Calu3 (cell line): ENCODE measurements at places on chromosomes 2 and 18. TPM values are rescaled to one million over a fixed set of nuclear protein-coding genes. Genes with fewer than 3 reads are reported as not detected.

The CD8B2 gene
- total RNA-seq, result not detected in 2 replicates

GRCh38 chr2:36807223-36807886 lies 110.8 kb downstream of the VIT start:
- H3K4me3 ChIP-seq, result no peak overlapping the region
- H3K27ac ChIP-seq, result no peak overlapping the region
- H3K4me1 ChIP-seq, result no peaks in the 10 kb centered on the region
- DNase-seq, result no peak
- peaks cover 26% of the 10 kb centered on the region for H3K27me3 ChIP-seq
- no peaks in the 10 kb centered on the region for H3K36me3 ChIP-seq

The SCN2A gene
- 0.07 and 0.19 TPM in 2 replicates for total RNA-seq

DNA sequence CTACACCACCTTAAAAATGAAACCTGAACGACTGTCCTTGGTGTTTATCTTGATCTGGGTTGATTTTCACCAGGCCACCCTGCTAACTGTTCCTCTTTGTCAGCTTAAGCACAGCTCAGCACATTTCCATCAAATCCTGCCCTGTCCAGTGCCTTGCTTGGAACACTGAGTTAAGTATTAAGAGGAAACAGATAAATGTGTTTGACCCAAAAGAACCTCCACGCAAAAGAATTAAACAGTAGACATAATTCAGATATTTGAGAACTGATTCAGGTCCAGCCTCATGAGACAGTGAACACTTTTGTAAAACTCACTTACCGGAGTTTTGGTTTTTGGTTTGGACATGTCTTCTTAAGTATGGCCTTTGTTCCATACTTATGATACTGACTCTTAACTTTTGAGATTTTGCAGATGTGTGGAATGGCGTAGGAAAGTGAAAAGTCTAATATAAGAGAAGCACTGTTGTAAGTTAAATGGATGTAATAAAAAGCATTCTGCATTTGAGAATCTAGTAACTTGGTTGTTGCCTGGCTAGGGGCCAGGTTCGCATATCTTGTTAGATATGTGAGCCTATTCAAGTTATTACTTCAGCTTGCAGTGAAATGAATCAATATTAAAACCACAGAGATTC lies 88.9 kb upstream of the SERPINE2 start:
- peaks cover 19% of the 10 kb centered on the region for H3K27me3 ChIP-seq
- H3K4me3 ChIP-seq, result no peak overlapping the region
- H3K36me3 ChIP-seq, result no peaks in the 10 kb centered on the region
- H3K4me1 ChIP-seq, result peaks cover 16% of the 10 kb centered on the region
- no peak for DNase-seq

The IL18R1 gene
- total RNA-seq, result 1.5 and 2.1 TPM in 2 replicates

The SCN3A gene
- 0.09 and 1.3 TPM in 2 replicates for total RNA-seq

GRCh38 chr2:236129935-236130334 lies 38.3 kb downstream of the GBX2 start:
- peaks cover 20% of the 10 kb centered on the region for H3K36me3 ChIP-seq
- no peak overlapping the region for H3K27ac ChIP-seq
- DNase-seq, result no peak
- no peaks in the 10 kb centered on the region for H3K27me3 ChIP-seq

DNA sequence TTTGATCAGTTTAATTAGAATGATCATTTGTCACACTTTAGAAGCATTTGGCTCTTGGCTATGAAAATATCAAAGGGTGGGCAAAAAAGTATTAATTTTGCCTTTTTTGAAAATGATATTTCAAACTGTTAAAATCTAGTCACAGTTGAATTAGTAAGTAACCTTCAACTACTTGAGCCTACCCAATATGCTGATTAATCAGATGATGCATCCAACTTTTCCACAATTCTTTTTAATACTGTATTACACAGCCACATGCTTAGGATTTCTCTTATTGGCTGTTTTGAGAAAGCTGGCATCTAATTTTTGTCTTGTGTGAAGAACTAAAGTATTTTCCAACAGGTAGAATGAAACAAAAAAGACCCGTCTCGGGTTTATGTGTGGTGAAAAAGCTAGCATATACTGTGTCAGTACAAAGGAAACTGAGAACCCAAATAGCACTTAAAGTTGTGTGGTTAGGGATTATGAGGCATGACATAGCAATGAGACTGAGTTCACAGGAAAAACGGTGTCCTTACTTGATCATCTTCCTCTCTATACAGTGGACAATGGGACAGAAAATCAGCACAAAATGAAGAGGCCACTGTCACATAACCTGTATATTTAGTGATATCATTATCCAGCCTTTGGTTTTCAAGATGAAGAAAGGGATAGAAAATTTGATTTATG lies 11.7 kb downstream of the OSBPL6 start:
- no peak for DNase-seq
- no peak overlapping the region for H3K27ac ChIP-seq
- no peaks in the 10 kb centered on the region for H3K36me3 ChIP-seq
- no peaks in the 10 kb centered on the region for H3K27me3 ChIP-seq
- no peak overlapping the region for H3K4me3 ChIP-seq

DNA sequence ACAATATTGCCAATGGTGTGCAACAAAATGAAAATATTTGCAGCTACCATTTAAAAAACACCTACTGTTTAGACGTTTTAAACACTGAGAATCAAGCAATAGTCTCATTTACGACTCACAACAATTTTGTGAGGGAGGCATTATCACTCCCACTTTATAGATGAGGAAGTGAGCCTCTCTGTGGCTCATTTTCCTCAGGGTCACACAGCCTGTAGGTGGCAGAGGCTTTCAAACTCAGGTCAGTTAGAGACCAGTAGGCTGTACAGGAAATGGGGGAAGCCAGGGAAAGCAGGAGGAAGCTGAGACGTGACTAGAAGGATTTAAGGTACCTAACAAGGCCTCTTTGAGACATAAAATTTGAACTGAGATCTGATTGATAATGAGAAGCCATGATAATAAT lies 95.0 kb upstream of the ZNF521 start:
- H3K4me1 ChIP-seq, result no peaks in the 10 kb centered on the region
- no peak overlapping the region for H3K4me3 ChIP-seq
- no peak for DNase-seq
- no peaks in the 10 kb centered on the region for H3K36me3 ChIP-seq
- no peak overlapping the region for H3K27ac ChIP-seq

- no peaks in the 10 kb centered on the region for H3K4me1 ChIP-seq
- H3K27ac ChIP-seq, result no peak overlapping the region
- DNase-seq, result no peak
These were observed 121.7 kb downstream of the LYPD6B start for GRCh38 chr2:149160195-149160594.

DNA sequence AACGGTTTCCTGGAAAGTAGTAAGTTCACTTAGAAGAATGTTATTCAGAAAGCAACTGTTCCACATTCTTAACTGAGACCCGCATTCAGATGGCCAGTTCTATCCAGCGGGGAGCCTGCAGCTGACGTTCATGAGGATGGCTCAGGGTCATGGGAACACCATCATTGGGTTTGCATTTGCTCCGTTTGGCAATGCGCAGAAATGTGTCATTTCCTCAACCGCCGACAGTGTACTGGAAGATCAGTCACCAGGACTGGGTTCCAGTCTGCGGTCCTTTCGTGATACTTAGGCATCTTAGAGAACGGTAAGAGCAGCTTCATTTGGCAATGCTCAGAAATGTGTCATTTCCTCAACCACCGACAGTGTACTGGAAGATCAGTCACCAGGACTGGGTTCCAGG lies 104.0 kb downstream of the DNER start:
- DNase-seq, result no peak
- no peak overlapping the region for H3K27ac ChIP-seq
- H3K36me3 ChIP-seq, result no peaks in the 10 kb centered on the region
- H3K27me3 ChIP-seq, result no peaks in the 10 kb centered on the region
- no peak overlapping the region for H3K4me3 ChIP-seq
- no peaks in the 10 kb centered on the region for H3K4me1 ChIP-seq

- H3K36me3 ChIP-seq, result peaks cover 6% of the 10 kb centered on the region
- no peak overlapping the region for H3K4me3 ChIP-seq
- H3K4me1 ChIP-seq, result peaks cover 8% of the 10 kb centered on the region
These were observed 83.6 kb downstream of the ASXL2 start for GRCh38 chr2:25794544-25795276.
